Amygdala (tissue), 56 donors: ENCODE measurements at places on chromosomes 1 and 21.

DNA sequence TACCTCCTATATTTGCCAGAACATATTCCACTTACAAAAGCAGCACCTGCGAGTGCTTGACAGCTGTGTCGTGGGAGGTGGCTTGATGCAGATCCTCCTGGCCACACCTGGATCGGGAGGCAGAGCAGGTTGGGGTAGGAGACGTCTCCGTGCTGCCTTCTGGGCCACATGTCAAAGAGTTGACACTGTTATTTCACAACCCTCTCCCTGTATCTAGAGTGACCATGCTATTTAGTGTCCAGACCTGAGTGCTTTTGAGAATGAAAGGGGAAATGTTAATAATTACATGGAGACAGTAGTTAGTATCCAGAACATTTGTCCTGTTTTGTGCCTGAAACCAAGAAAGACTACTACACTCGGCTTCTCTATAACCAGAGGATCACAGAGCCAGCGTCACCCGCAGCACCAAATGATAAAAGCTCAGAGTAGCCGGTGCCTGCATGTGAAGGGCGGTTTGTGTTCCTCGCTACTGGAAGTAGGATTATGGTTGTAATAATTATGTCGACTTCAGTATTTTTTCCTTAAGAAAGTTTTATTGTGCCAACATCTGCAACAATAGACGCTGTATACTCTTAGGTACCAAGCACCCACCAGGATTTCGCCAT is 77.1 kb downstream of the GALNT2 start:
- DNase-seq = no peak

DNA sequence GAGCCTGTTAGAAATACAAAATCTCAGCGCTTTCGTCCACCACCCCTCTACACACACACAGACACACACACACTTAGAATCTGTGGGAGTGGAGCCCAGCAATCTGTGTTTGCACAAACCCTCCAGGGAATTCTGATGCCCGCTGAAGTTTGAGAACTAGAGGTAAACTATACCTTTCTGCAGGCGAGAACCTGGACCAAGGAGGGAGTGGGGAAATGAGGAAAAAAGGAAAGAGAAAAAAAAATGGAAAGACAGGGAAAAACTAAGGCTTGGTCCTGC is 468 bp upstream of the NIBAN1 start:
- no peak for DNase-seq

GRCh38 chr1:162235241-162235800 is 141.3 kb downstream of the SPATA46 start:
- DNase-seq = no peak

GRCh38 chr1:30715216-30715615 is 8.2 kb downstream of the MATN1 start:
- no peak for DNase-seq

- no peak for DNase-seq
These were observed 17.6 kb downstream of the HTR6 start for GRCh38 chr1:19682257-19682656.

GRCh38 chr1:173044656-173045055 is 6.1 kb downstream of the TNFSF18 start:
- DNase-seq = no peak

DNA sequence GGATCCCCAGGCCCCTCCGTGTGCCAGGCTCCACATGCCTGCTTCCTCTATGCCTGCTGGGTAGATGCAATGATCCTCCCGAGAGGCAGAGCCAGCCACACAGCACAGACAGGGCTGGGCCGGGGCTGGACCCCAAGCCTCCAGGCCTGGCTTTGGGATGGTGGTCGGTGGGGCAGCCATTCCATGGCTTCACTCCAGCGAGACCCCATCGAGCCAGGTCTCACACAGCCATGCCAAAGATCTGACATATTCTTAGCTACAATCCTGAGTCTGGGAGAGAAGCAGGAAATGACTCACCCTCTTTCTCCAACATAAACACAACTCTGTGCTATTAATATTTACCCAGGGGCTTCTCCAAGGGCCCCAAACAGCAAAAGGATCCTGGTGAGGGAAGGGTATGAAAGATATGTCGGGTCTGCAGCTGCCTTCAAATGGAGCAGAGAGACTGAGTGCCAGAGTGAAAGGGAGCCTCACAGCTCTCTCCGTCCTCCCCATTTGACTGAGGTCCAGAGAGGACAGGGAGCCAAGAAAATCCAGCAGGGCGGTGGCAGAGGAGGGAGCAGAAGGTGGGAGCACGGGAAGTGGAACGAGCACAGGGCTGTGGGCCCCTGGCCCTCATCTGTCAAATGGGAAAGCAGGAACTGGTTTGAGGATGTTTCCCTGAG is 639.5 kb downstream of the MATN1 start:
- DNase-seq = no peak

GRCh38 chr1:103144681-103145080 is 36.4 kb upstream of the COL11A1 start:
- no peak for DNase-seq

DNA sequence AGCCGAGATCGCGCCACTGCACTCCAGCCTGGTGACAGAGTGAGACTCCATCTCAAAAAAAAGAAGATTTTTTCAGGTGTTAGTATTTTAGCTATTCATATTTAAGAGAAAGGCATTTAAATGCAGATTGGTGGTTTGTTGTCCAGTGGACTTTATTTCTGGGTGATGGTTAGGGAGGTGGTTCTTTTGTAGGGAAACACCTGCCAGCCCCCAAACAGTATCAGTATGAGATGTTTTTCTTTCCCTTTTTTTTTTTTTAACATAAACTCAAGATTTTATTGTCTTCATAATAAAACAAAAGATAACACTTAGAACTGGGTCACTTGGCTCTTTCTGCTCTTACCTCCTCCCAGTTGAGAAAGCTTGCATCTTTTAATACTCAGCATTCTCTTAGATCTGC is 9.9 kb downstream of the CCDC18 start:
- DNase-seq = no peak

- no peak for DNase-seq
These were observed 3.4 kb downstream of the CBR1 start for GRCh38 chr21:36073181-36073580.

DNA sequence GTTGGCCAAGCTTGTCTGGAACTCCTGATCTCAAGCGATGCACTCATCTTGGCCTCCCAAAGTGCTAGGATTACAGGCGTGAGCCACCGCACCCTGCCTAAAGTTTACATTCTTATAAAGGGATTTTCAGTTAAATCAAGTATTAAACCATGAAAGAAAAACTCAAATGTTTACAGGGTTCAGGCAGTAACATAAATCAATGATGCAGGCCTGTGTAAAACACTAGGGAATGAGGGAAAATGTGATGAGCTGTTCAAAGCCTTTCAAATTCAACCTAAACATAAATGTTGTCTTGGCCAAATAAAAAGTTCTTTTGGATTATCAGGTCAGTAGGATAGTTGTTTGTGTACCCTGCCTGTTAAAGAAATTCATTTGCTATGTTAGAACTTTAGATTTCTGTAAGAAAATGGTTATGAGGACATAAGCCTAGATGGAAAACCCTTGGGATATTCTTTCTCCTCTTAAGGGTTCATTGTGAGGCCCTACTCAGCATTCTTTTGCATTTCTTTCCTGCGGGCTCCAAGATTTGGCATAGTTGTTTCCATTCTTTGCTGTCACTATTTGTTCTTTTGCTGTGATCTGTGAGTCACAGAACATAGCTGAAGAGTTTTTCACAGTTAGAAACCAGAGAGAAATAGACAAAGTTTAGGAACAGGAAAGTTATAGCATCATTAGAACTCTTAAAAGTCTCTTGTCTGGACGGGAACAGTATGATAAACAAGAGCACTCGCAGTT is 8.9 kb upstream of the ZRANB2 start:
- no peak for DNase-seq

- DNase-seq = no peak
These were observed 80.0 kb downstream of the JMJD4 start for GRCh38 chr1:227654858-227655752.

- no peak for DNase-seq
These were observed 8.5 kb downstream of the PDZK1IP1 start for GRCh38 chr1:47181095-47181954.

DNA sequence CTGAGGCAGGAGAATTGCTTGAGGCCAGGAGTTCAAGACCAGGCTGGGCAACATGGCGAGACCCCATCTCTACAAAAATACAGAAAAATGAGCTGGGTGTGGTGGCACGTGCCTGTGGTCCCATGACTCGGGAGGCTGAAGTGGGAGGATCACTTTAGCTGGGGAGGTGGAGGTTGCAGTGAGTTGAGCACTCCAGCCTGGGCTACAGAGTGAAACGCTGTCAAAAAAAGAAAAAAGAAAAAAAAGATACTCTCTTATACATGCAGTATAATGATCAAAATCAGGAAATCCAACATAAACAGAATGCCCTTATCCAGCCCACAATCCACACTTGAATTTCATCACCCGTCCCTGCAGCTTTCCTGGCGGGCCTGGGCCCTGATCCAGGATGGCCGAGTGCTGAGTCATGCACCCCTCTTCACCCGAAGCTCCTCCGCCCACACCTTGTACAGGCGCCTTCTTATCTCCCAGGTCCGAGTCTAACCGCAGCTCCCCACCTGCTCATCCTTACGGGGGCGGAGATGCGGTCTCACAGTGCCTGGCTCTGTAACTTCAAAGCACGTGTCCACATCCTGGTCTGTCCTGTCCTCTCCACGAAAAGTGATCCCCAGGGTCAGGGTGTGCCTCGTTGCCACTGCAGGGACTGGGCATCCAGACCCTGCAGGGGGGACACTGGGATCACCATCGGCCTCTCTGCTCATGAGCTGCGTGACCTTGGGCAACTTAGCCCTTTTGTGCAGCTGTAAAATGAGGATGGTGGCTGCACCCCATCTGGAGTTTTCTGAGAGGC is 120.2 kb upstream of the SLC45A1 start:
- DNase-seq = no peak

GRCh38 chr1:212976586-212976985 is 26.2 kb downstream of the VASH2 start:
- DNase-seq = no peak

- no peak for DNase-seq
These were observed 71.3 kb upstream of the TLR5 start for GRCh38 chr1:223214261-223214807.

DNA sequence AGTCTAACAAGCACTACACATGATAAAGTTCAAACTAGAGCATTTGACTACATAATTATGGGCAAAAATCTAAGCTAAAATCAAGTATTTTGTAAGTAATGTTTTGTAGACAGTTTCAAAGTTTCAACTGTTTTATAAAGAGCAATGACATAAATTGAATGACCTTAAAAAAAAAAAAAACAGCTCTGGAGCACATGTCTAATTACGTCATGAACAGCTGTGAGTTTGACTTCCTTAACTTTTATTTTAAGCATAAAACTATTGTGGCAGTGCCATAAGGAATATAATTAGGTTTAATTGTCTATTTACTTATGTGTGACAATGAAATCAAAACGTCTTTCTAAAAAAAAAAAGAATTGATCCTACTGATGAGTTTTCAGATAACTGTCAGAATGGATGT is 272.5 kb upstream of the LRRC7 start:
- no peak for DNase-seq

DNA sequence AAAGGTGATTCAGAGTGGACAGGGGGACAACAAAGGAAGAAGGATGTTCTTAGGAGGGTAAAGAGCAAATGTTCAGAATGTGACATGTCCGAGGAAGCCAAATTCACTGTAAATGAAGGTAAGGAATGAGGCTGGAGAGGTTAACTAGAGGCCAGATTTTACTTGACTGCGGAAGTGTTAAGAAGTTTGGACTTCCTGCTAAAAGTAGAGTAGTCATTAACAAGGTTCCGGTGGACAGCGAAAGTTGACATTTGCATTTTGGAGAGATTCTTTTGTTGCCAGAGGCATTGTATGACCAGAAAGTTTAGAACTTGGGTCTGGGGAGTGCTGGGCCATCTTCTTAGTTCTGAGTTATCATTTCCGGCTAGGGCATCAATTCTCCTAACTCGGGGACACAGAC is 7.2 kb upstream of the ERRFI1 start:
- DNase-seq = no peak

- DNase-seq = no peak
These were observed 22.3 kb upstream of the SPSB1 start for GRCh38 chr1:9270290-9270883.

- DNase-seq = no peak
These were observed 14.2 kb upstream of the AGPAT3 start for GRCh38 chr21:43850728-43851295.
